NCI-H1092 treated with DMSO at 0.1 percent for 48 hours (cell line): ENCODE measurements at places on chromosomes 6 and 20.

GRCh38 chr20:35883778-35884540, 70.3 kb downstream of the SCAND1 start:
- peak; percentile 11 for DNase-seq

- DNase-seq: no peak
Observed at GRCh38 chr20:13250251-13250650, 29.2 kb downstream of the ISM1 start.

GRCh38 chr6:133612459-133612858, 276.5 kb upstream of the TCF21 start:
- DNase-seq: no peak

DNA sequence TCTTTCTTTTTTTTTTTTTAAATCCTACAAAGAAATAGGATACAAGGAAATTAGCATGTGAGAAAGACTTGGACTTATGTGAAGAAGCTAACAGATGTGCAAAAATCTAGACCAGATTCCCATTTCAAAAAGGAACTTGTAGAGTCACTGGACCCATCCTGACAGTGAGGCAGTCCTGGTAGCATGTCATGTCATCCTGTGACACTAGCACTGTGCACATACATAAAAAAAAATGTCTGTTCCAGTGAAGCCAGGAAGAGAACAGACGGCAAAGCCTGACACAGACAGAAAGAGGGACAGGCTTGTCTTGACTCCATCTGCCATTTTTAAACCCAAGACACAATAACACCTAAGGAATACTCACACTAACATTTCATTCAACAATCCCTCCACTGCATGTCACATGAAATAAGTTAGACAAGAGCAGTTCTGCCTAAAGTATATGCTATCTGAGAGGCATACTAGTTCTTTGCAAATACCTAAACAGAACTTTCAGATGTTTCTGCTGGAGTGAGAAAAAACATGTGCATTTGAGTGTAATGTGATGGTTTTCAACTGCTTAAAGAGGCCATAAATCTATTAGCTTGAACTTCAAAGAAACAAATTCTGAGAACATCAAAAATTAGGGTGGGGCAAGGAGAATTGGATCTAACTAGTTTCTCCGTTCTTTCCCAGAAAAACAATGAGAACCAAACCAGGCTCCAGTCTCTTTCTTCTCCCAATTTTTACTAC, 159.6 kb downstream of the BACH2 start:
- no peak for DNase-seq

DNA sequence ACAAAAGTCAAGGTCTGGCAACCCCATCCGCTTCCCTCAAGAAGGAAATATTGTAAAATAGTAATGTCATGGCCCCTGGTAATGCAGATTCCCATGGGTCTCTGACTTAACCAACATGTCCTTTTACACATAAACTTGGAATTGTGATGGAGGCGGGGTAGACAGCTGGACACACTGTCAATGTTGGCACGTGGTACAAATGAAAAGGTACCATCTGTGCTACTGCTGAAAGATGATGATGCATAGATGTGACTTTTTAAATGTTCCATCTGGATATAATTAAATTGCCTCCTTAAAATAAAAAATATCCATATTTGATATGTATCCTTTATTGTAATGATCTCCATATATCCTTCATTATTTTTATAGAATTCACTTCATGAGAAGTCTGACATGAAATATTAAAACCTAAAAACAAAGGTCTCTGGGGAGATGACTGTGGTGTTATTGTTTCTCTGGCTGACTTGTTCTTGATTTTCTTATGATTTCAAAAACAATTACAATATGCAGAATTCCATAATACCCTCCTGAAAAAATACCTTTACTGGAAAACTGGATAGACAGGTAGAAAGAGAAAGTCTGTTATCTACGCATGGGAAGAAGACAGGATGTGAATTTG, 104.5 kb downstream of the MKKS start:
- no peak for DNase-seq

DNA sequence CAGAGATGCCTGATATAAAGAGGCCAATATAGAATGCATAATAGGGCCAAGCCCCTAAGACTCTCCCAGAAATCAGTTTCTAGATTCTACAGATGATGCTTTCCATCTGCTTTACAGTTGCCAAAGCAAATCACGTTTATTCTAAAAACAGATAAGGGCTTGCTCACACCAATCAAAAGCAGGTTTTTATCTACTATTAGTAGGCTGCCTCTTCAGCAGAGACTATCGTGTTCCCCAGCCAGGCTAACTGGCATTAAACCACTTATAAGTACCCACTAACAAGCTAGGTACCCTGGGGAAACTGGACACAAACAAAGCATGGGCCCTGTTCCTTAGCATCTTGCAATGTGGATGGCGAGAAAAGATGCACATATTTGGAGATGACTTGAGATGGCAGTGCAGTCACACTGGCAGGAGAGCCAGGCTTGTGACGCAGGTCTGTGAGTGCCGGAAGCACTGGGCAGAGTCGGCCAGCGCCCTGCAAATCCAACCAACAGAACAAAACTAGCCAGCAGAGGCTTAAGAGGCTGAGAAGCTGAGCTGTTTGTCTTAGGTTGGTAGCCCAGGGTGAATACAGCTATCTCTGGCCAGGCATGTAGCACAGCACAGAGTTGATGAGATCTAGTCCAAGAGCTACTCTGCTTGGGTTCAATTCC, 73.4 kb downstream of the GFOD1 start:
- DNase-seq: no peak

GRCh38 chr6:150620244-150620643, 20.6 kb downstream of the PLEKHG1 start:
- DNase-seq: no peak

GRCh38 chr20:58131151-58131550, 97.3 kb downstream of the ANKRD60 start:
- no peak for DNase-seq

GRCh38 chr6:17156112-17156921, 54.5 kb downstream of the STMND1 start:
- peak; percentile 32 for DNase-seq

GRCh38 chr6:148329596-148330381, 12.8 kb upstream of the SASH1 start:
- DNase-seq: no peak

DNA sequence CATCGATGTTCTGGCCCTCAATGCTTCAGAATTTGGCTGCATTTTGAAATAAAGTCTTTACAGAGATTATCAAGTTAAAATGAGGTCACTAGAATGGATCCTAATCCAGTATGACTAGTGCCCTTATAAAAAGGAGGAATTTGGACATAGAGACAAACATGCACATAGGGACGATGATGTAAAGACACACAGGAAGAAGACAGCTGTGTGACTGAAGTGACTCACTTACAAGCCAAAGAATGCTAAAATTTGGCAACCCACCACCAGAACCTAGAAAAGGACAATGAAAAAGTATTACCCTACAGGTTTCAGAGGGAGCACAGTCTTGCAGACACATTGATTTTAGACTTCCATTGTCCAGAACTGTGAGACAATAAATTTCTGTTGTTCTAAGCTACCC, 322.8 kb upstream of the GJE1 start:
- no peak for DNase-seq

GRCh38 chr6:157264701-157265100, 58.6 kb downstream of the TMEM242 start:
- DNase-seq: peak; percentile 96

DNA sequence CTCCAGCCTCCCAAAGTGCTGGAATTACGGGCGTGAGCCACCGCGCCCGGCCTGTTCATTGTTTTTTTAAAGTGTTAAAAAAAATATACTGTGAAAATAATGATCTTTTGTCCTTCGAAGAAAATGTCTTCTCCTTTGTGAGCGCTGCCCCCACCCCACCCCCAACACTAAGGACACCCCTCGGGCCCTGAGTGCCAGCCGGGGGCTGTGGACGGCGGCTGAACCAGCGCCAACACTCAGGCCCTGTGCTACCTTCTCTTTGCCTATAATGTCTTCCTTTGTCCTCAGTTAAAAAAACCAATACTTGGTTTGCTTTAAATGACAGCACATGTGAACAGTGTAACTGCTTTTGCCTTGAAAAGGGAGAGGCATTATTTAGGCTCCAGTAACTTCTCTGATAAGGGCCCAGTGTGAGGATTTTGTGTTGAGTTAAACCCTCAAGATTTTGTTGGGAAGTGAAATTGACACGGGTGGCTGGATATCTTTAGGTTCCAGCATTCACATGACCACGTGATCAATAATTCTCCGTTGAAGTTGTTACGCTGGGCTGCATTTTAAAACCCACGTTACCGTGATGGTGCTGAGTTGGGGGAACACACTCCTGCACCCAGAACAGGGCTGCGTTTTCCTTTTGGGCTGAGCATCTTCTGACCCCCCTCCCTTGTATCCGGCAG, 9.5 kb upstream of the ADRM1 start:
- DNase-seq: no peak

GRCh38 chr6:150179030-150179429, 36.2 kb downstream of the PPP1R14C start:
- no peak for DNase-seq

DNA sequence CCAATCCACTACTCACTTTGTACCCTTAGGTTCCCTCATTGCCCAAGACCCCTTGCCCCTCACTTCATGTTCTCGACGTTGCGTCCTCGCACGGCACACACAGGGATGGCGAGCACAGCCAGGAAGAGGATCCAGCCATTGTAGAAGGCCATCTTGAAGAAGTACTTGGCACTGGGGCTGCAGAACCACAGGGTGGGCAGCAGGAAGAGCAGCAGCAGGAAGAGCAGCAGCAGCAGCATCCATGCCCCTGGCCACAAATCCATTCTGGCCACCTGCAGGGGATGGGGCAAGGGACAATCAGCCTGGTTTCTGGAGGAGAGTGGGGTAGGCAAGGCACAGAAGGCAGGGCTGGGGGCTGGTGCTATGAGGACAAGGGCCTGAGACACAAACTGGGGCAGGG, 4.7 kb downstream of the AGPAT1 start:
- DNase-seq: no peak

GRCh38 chr6:13480631-13481501, 6.5 kb downstream of the GFOD1 start:
- DNase-seq: no peak

DNA sequence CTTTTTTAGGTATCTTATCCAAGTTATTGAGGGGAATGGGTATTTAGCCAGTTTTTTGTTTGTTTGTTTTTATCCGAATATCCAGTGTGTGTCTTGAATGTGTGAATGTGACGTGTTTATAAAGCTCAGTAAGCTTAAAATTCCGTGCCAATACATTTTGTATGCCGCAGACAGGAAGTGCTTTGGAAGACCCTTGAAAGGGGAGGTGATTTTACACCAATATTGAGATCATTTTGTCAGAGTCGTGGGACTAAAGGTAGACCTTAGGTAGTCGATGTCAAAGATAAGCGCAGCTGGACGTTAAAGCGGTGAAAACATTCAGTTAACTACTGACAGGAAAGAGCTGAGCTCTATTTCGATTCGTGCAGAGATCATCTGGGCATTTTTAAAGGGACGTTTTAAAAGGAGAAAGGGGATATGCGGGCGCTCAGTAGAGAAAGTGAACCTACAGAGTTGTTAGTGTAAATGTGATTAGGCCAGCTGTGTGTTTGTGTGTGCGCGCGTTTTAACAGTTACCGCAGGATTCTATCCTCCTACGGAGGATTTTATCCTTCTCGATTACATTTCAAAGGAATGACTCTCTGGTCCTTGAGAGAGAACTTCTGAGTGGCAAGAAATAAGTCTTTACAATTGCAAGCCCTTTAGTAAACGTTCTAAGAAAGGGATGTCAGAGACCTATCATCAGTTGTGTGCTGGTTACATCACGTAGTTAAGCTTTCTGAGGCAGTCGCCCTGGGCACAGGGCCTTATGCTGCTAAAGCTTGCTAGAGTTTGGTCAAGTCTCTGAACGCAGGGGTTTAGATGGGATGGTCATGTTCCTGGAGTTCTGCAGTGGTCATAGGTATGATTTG, 625 bp upstream of the ECHDC1 start:
- peak; percentile 51 for DNase-seq

DNA sequence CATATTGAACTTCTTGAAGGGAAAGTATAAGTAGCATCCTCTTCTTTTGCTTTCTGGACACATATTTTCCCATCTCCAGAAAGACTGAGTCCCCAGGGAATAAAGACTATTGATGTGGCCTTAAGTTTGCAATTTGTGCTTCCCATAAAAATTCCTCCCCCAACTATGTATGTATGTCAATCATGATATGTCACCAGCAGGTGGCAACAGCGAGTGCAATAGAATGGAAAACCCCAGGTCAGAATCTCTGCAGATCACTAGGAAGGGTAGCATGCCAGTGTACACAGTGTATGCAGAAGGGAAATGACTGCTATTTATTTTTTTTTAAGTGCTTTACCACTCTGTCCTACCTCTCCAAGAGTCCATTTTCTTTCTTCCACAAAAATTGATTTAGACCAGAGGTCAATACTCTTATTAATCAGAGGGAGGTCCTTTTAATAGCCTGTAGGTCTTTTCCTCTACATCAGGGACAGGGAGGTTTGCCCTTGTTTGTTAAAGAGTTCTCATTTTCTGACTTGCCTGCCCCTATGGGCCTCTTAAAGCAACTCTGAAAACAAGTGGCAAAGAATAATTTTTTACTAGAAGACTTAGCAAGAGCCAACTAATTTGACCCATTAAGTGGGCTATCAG, 61.4 kb downstream of the BMP2 start:
- peak; percentile 63 for DNase-seq

- DNase-seq: no peak
Observed at GRCh38 chr6:151546941-151547659, 53.3 kb downstream of the CCDC170 start.

- no peak for DNase-seq
Observed at GRCh38 chr20:41424546-41424945, 57.9 kb upstream of the EMILIN3 start.

GRCh38 chr6:127103482-127103881, 15.0 kb upstream of the RSPO3 start:
- DNase-seq: no peak

GRCh38 chr6:163260111-163260895, 154.2 kb upstream of the QKI start:
- DNase-seq: peak; percentile 96

DNA sequence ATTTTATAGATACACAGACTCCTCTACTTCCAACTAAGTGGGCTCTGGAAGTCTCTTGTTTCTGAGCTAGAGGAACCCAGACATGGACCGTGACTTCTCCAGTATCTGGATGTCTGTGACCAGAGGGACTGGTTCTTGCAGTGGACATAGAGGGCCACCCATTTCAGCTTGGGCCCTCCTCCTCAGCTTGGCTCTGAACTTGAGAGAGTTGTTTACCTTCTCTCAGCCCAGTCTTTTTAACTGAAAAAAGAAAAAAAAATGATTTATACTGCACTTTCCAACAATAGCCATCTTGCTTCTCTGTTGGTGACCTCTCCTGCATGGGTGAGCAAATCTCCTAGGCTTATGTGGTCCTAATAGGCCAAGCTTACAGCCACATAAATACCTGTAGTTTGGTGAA, 60.3 kb upstream of the TMEM181 start:
- no peak for DNase-seq

- DNase-seq: no peak
Observed at GRCh38 chr6:167647306-167647705, 179.4 kb upstream of the AFDN start.
